Omental fat pad (tissue), 4 donors: ENCODE measurements at places on chromosomes 1 and 21. TPM values are rescaled to one million over a fixed set of nuclear protein-coding genes. Genes with fewer than 3 reads are reported as not detected.

- DNase-seq, result no peak
Observed at GRCh38 chr1:208497866-208498541, 253.8 kb upstream of the PLXNA2 start.

GRCh38 chr21:44275041-44275440 is 10.6 kb upstream of the AIRE start:
- no peak for DNase-seq

DNA sequence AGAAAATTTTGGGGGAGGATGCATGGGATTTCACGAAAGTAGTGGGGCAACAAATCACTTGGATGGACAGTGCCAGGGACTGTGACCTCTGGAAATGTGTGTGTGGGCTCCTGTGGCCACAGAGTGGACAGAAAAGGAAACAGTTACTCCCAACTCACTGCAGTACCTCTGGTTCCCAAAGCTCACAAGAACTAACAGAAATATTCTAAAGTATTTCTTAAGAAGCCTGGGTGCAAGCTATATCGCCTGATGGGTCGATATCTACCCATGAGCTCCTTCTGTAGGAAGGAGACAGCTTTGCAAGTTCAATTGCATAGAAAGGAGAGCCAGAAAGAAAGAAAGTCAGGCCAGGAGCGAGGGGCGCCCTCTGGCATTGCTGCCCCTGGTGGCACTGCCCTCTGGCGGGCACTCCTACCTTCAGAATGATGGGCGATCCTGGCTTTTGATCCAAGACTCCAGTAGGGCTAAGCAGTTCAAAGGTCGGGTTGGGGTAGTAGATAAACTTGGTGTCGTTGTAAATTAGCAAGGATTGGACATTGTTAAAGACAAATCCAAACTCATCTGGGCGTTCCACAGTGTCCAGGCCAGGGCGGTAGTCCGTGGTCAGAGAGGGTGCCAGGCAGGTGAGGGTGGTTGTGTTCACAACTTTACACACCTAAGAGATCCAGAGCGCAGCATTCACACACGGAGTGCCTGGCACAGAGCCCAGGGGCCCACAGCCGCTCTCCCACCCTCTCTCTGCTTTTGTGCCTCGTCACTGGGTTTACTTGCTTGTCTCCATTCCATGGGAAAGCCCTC is 134.7 kb upstream of the CD34 start:
- no peak for DNase-seq

DNA sequence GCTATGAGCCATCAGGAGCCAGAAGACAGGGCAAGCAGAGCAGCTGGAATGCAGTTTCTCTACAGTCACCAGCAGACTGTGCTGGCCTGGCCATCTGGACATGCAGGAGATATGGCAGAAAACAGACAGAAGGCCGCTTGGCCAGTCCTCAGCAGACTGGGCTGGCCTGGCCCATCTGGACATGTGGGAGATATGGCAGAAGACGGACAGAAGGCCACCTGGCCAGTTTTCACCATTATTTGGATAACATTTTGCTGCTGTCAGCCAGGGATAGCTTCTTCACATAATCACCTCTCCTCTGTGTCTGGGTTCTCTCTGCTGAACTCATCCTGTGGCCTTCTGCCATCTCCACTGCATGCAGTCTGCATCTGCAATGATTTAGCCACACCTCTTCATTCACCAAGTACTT is 25.0 kb upstream of the CACYBP start:
- DNase-seq, result no peak

GRCh38 chr1:18578271-18578670 is 52.4 kb upstream of the PAX7 start:
- no peak for DNase-seq

- DNase-seq, result no peak
Observed at GRCh38 chr1:76585980-76586674, 281.2 kb upstream of the ST6GALNAC5 start.

DNA sequence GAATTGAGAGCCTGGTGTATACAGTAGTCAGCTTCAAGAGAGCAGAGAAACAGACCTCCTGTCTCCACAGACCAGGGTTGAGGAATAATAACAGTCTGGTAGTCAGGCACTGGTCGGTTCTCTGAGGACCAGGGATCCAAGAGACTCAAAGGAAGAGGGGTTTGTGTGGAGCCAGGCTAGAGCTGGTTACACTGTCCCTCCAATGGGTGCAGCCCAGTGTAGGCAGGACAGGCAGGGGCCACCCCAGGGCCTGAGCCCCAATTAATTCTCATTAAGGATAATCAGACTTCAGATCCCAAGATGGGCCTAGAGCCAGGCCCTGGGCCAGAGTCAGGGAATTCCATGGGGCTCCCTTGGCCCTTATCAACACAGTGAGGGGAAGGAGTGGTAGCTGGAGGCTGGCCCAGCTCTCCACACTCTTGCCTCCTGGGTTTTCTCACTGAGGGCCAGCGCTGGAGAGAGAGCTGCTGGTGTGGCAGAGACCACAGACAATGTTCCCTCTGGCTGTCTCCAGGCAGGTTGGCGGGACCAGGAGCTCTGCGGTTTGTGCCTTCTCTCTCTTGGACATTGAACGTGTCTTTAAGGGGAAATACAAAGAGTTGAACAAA is 9.1 kb downstream of the SEMA4A start:
- DNase-seq, result no peak

DNA sequence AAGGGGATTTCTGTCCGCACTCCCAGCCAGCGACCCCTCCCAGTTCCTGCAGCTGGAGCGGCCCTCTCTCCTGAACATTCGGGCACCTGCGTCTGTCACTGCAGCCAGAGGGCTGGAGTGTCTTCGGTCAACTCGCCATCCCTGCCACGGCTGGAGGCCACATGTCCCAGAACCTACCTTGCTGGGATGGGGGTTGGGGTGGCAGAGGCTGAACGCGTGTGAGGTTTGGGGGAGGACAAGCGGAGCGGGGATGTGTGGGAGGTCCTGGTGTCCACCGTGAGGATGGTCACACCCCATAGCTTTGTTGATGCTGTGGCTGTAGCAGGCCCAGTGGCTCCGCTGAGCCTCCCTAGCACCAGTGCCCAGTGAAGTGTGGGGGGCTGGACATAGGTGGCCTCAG is 14.8 kb upstream of the C1orf174 start:
- DNase-seq, result no peak

DNA sequence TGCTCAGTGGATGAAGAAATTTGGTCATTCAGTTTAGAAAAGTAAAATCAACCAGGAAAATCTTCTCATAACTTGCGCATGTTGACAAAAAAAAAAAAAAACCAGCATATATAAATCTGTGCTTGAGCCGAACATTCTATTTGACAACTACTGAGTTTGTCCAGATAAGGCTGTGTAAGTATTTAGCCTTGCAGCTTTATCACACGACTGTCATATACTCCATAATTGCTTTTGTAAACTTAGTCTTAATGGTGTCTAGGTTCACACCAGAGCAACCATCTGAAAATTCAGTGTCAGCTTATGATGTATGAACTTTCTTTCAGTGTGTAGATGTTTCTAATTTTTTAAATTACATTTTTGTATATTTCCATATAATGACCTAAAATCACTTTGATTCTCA is 1173.8 kb upstream of the TMPRSS15 start:
- DNase-seq, result no peak

DNA sequence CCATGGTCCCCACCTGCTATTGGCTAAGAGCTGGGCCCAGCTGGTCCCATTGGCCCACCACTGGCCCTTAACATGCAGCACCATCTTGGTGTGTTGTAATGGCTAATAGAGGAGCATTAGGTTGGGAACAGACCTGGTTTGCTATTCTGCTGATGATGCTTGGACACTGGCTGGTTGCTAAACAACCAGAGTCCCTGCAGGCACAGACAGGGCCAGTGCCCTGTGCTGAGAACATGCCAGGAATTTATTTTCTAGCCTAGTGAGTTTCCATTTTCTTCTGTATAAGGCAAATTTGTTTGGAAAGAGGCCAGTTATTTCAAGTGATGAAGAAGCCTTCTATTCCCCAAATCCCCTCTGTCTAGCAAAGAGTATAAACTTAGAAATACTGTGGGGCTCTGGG is 42.9 kb upstream of the TDRD10 start:
- DNase-seq, result no peak

- no peak for DNase-seq
Observed at GRCh38 chr1:26182383-26182696, 5.0 kb downstream of the CNKSR1 start.

DNA sequence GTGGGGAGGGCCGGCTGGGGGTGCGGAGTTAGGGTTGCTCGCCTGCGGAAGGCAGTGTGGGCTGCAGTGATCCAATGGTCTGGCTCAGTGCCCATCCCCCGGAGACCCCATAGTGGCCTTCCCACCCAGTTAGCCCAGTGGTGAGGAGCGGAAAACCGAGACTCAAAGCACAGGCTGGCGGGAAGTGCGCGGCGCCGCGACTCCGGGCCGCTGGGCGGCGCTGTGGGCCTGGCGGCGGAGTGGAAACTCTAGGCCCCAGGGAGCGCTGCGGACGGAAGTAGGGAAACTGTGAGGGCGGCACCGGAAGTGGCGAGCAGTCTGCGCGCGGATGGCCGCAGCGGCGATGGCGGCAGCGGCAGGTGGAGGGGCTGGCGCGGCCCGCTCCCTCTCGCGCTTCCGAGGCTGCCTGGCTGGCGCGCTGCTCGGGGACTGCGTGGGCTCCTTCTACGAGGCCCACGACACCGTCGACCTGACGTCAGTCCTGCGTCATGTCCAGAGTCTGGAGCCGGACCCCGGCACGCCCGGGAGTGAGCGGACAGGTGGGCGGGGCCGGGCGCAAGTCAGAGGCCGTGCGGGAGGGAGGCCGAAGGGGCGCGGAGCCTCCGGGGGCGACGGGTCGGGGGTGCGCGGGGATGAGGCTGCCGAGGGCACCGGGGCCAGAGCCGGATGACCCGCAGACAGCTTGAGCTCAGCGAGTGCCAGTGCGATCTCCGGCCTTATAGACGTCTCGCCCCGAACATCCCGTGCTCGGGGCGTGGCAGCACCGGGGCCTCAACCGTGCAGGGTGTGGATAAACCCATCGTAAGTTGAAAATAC is at the start of gene ADPRS:
TSS of gene ADPRS (plus strand) at position 316 of the 816 bp plus-strand sequence. CDS start at position 329, 13 bp downstream.
- peak; percentile 50 for DNase-seq

The PHACTR4 gene
- total RNA-seq, result 22.1 TPM

The NHLH1 gene
- total RNA-seq, result not detected

The L1TD1 gene
- not detected for total RNA-seq

The GLIS1 gene
- 1.4 TPM for total RNA-seq

The IGFN1 gene
- not detected for total RNA-seq
